T-helper 2 cell (primary cell): ENCODE measurements at places on chromosomes 5 and 9.

GRCh38 chr5:39447968-39448367, 23.2 kb upstream of the DAB2 start:
- no peak for DNase-seq

- no peak for DNase-seq
These were observed 71.0 kb upstream of the GPBP1 start for GRCh38 chr5:57102905-57103255.

DNA sequence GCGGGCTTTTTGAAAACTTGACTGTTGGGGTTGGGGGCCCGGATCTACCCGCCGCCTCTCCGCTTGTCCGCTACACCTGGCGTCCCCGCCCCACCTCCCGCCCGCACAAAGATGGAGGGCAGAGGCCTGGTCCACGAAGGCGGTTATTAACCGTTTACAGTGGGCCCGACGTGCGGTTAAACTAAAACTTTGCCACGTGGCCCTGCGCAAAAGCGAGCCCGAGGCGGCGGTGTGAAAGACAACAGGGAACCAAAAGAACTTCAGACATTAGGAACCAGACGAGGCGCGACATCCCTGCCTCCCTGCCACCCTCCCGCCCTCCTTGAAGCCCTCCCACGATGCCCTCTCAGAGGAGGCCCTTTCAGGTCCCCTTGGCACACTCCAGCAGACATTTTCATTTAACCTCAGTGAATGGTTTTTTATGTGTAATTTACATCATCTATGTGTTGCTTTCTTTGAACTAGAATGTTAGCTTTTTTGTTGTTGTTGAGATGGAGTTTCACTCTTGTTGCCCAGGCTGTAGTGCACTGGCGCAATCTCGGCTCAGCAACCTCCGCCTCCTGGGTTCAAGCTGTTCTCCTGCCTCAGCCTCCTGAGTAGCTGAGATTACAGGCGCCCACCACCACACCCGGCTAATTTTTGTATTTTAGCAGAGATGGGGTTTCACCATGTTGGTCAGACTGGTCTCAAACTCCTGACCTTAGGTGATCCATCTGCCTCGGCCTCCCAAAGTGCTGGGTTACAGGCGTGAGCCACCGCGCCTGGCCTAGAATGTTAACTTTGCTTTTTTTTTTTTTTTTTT, 999 bp upstream of the HNRNPA0 start:
- DNase-seq: no peak

GRCh38 chr9:78074385-78075291, 43.0 kb upstream of the GNAQ start:
- no peak for DNase-seq

DNA sequence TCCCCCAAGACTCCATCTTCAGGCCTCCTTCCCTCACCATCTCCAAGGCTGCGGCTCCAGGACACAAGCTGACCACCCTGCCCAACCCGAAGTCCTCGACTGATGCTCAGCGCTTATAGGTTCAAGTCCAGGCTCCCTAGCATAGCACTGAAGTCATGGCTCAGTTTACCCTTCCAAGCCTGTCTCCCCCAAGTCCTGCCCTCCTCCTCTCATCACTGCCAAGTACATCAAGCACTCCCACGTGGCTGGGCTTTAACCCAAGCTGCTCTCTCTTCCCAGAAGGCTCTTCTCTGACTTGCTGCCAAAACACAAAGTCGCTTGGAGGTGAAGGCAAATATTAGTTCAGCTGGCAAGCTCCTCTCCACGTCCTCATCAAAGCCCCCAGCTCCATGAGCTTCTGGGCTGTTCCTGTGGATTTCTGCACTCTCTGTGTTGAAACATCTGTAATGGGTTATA, 22.1 kb upstream of the MARCHF6 start:
- no peak for DNase-seq
